ENCODE measurements at places on chromosomes 1 and 21.

DNA sequence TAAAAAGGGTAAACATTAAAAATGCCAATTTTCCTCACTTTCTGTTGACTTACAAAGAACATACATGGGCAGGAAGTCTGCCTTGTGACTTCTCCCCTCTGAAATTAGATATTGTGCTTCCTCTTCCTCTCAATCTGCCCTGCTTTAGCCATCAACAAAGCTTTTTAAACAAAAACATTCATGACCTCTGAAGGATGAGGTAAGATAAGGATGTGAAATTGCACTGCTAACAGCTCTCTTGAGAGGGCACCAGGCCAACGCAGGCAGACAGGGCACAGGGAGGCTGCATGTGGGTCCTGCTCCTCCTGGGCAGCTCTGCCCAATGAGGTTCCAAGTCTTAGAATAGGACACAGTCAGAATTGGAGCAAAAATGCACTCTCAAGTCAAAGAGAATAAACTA is 62.1 kb downstream of the DEGS1 start:
- DNase-seq = peak; percentile 38

DNA sequence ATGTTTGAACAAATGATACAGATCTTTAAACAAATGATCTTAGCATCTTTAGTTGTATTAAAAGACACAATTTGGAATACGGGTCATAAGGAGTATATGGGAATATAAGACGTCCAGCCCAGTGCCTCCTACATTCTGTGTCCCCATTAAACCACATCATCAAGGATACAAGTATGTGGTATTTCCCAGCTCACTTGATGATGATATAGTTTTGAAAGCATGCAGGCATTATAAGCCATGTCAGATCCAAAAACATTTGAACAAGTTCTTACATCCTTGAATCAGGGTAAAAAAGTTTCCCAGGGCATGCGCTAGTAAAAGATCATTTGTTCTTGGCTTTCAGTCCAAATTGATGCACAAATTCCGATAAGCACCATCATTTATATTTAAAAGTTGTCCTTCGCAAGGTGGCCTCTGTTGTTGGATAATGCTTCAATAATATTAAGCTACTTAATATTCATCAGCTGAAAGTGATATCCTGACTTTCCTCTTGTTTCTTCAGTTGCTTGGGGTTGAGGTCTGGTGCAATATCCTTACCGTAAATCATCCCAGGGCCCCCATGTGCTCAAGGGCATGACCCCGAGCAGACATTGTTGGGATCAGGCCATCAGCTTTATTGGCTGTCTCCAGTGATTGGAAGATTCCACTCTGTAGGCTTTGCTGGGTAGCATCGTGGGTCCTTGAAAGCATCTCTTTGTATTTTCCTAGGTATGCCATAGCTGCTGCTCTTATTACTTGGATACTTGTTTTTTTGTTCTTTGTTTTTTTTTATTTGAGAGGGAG is 61.8 kb downstream of the CENPF start:
- DNase-seq = no peak

DNA sequence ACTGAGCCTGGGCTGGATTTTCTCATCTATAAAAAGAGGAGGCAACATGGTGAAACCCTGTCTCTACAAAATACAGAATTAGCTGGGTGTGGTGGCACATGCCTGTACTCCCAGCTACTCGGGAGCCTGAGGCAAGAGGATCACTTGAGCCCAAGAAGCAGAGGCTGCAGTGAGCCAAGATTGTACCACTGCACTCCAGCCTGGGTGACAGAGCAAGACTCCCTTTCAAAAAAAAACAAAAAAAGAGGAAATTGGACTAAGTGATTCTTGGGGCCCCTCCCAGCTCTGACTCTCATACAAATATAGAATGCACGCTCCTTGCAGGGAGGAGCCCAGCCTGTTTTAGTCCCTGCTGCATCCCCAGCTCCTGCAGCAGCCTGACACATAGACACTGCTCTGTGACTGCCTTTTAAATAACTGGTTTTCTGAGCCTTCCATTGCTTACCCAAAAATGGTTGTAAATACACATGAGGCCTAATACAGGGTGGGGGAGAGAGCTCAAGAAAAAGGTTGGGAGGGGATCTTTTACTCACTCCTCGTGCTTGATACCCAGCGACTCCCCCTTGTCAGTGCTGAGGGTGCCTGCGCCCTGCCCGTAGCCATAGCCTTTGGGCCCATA is 17.2 kb downstream of the CSRP1 start:
- no peak for DNase-seq

DNA sequence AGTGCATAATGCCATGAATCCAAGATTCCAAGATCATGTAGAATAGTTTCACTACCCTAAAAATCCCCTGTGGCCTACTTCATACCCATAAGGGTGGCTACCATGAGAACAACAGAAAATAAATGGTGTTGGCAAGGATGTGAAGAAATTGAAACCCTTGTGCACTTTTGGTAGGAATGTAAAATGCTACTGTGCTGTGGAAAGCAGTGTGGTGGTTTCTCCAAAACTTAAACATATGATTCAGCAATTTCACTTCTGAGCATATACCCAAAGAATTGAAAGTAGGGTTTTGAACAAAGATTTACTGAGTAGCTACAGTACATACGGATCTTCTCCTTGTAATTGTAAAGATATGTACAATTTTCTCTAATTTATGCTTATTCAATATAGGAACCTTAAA is 16.0 kb downstream of the FNBP1L start:
- no peak for DNase-seq

- peak; percentile 11 for DNase-seq
Observed at GRCh38 chr1:18211764-18212163, 104.2 kb downstream of the IGSF21 start.

- no peak for DNase-seq
Observed at GRCh38 chr1:2956576-2956975, 64.7 kb upstream of the ACTRT2 start.

- no peak for DNase-seq
Observed at GRCh38 chr1:206472886-206473285, 2.6 kb downstream of the IKBKE start.

DNA sequence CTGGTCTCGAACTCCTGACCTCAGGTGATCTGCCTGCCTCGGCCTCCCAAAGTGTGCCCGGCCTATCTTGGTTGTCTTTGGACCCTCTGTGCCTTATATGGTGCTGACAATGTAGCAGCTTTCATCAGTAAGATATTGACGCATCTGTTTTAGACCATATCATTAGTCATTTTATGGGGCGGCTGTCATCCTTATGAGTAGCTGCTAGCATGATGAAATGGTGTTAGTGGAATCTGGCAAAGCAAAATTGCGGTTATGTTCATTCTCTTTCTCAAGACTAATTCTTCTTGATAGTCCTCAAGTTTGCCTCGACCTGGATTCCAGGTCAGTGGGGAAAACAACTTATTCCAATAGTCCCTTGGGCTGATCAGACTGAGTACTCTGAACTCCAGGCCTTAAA is 199.9 kb downstream of the PRDM2 start:
- DNase-seq = no peak

DNA sequence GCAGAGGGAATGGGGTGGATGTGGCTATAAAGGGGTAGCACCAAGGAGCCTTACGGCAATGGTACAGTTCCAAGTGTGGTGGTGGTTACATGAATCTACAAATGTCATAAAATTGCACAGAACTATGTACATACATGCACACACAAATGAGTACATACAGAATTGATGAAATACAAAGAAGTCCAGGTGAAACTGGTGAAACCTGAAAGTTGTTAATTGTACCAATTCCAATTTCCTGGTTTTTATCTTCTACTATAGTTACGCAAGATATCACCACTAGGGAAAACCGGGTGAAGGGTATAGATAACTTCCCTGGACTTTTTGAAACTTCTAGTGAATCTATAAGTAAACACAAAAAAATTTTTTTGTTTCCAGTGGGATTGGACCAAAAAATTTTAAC is 18.9 kb downstream of the HSF2BP start:
- no peak for DNase-seq

- DNase-seq = no peak
Observed at GRCh38 chr1:43548285-43549271, 17.9 kb downstream of the PTPRF start.

- DNase-seq = no peak
Observed at GRCh38 chr1:19435851-19436455, 49.4 kb downstream of the CAPZB start.

- DNase-seq = no peak
Observed at GRCh38 chr21:32463889-32464300, 51.4 kb downstream of the EVA1C start.

DNA sequence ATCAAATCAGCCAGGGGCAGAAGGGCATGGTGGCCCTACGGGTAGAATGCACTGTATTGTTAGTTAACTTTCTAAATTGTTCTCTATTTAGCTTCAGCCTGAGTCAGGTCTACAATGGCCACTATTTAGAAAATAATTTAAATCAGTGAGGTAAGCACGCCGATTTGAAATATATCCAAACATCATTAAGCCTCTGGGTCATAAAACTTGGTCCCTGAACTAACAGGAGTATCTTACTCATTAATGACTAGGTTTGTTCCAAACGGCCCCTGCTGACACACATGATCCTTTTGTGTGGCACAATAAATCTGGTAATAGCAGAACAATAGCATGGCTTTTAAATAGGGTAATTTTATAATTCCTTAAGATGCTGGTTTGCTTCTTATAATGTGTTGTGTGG is 48.4 kb downstream of the STX6 start:
- DNase-seq = no peak

- no peak for DNase-seq
Observed at GRCh38 chr1:178576841-178577240, 63.9 kb downstream of the TEX35 start.

DNA sequence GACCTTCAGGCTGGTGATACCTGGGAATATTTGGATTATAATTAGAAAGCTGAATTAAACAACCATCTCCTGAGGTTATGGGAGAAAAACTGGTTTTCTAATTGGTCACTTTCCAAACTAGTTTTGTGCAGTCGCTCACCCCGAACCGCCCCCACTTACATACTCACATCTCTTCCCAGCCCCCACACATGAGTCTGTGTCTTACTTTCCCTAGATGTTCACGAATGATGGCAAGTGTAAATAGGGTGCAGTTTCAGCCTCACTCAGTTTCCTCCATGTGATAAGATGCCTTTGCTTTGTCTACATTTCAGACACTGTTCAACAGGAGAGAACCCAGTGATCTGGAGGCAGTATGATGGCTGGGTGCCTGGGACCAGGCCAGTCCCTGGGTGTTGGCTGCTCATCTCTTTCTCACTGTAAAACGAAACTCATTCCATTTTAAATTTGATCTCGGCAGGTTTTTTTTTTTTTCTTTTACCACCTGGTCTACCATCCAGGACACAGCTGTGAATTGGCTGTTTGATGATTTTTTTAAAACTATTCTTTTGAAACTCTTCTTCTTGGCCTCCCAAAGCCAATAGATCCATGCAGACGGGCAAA is 164.3 kb upstream of the RAB4A start:
- no peak for DNase-seq

DNA sequence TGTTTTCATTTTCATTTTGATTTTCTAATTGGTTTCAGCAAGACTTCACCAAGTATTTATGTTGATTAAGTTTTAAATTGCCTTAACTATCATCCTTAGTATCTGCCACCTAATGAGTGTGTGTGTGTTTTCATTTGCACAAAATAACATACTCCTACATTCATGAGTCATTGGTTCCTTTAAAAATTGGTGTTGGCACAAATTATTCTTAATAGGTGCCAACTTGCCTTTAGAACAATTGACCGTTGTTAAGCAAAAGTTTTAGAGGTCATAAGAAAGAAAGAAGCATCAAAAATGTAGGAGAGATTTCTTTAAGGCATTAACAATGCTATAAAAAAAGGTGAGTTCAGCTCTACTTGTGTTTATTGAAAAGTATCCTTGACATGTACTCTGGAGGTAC is 77.5 kb downstream of the FNBP1L start:
- no peak for DNase-seq

DNA sequence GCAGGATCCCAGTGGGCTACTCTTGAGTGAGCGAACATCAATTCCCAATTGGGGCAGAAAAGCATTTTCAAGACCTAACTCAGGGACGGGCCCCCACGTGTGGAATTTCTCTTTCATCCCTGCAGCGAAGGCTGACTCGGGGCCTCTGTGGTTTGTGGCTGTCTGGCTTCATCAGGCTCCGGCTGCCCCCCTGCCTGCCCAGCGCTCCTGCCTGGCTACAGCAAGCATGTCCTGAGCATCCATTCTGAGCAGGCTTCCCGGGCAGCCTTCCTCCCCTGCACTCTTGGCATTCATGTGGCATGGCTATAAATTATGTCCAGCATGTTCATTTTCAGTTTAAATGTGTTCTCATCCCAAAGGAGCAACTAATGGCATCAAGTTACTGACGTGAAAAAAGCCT is 588.1 kb downstream of the KIF26B start:
- DNase-seq = no peak

DNA sequence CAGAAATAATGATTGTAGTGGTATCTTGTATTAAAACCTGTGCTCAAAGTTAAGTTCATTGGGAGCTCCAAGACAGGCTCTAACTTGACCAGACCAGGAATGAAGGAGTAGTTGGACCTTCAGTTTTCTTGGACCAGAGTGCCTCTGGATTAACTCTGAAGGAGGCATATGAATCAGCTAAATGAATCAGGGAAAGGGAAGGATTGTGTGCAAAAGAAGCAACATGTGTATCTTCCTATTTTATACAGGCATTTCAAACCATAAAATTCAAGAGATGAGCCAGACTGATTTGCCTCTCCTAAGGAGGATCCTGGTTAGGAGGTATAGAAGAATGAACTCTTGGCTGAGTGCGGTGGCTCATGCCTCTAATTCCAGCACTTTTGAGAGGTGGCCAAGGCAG is 71.4 kb downstream of the CC2D1B start:
- DNase-seq = no peak

- DNase-seq = no peak
Observed at GRCh38 chr1:18575620-18576019, 55.0 kb upstream of the PAX7 start.

DNA sequence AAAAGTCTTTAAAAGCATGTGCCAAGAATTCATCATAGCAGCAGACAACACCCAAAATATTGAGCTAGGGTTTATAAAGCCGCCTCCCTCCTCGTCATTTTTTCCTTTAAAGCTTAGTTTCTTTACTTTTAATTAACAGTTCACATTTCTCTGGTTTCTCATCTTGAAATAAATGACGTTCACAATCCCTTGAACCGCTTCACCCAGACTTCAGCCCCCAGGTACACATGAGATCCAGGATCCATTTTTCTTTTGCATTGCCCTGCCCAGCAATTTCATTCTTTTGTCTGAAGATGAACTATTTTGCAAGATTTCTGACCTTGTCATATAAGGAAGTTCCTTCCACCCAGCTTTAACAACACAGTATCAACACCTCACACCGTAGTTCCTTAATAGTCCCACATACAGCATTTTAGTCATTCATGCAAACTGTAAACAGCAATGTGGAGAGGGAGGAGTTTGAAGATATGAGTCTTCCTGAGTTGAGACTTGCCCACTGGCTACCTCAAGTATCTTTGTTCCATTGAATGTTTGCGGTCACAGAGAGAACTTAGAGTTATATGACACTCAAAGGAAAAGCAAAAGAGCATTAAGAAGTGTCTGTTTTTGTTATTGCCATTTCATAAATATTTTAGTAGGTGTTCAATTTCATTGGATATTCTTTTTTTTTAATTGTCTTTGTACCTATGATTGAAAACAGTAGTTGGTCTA is 35.3 kb upstream of the CACYBP start:
- no peak for DNase-seq

- no peak for DNase-seq
Observed at GRCh38 chr1:68128157-68128556, 77.7 kb upstream of the DIRAS3 start.

- DNase-seq = no peak
Observed at GRCh38 chr1:31567956-31568570, 8.3 kb upstream of the TINAGL1 start.

Data from head of caudate nucleus (tissue), 42 donors.